ENCODE measurements at places on chromosomes 16 and 17. TPM values are rescaled to one million over a fixed set of nuclear protein-coding genes. Genes with fewer than 3 reads are reported as not detected.

PLXDC1 gene
- 20.1 TPM for total RNA-seq

DNA sequence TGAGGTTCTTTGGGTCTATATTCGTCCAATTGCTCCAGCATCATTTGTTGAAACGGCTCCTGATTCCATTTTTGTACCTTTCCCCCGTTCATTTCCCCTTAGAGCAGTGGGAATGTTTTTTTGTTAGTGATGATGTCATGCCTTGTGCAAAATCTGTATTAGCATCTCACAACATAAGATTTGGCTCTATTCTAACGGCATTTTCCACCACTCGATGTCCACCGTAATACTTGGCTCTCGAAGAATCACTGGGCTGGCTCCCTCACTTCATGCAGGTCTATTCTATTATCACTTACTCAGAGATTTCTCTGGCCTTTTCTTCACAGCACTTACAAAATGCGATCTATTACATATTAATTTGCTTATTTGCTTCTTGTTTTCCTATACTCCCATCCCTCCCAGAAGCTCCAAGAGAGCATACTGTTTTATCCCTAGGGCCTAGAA lies 571 bp upstream of the NME1 start:
- H3K36me3 ChIP-seq = no peaks in the 10 kb centered on the region
- DNase-seq = no peak
- no peaks in the 10 kb centered on the region for H3K27me3 ChIP-seq
- peak overlapping the region; percentile 74 for H3K4me3 ChIP-seq
- peak overlapping the region; percentile 98 for H3K27ac ChIP-seq

CCL16 gene
- 1.6 TPM for total RNA-seq

DNA sequence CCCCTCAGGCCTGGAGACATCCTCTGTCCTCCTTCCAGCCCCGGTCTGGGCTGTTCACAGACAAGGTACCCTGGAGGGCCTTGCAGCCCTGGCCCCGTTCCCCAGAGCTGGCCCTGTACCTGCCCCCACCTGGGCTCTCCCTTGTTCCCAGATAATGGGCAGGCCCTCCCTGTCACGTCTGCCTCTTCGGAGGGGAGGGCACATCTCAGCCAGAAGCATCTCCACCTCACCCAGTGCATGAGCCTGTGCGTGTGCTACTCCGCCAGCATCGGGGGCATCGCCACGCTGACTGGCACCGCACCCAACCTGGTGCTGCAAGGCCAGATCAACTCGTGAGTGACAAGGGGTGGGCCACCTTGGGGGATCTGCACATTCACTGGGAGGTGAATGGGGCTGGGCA lies 14.9 kb upstream of the FOXN1 start:
- H3K4me1 ChIP-seq = no peaks in the 10 kb centered on the region
- DNase-seq = no peak
- H3K27ac ChIP-seq = no peak overlapping the region
- H3K4me3 ChIP-seq = no peak overlapping the region
- H3K27me3 ChIP-seq = no peaks in the 10 kb centered on the region

Data from uterus (tissue), 4 donors.